ENCODE measurements at places on chromosomes 4 and X.

- no peaks in the 10 kb centered on the region for H3K36me3 ChIP-seq
- H3K27me3 ChIP-seq: peaks cover 3% of the 10 kb centered on the region
- peaks cover 6% of the 10 kb centered on the region for H3K4me1 ChIP-seq
- no peak overlapping the region for H3K4me3 ChIP-seq
- no peak overlapping the region for H3K27ac ChIP-seq
These were observed 520.5 kb upstream of the NR3C2 start for GRCh38 chr4:148962539-148963290.

DNA sequence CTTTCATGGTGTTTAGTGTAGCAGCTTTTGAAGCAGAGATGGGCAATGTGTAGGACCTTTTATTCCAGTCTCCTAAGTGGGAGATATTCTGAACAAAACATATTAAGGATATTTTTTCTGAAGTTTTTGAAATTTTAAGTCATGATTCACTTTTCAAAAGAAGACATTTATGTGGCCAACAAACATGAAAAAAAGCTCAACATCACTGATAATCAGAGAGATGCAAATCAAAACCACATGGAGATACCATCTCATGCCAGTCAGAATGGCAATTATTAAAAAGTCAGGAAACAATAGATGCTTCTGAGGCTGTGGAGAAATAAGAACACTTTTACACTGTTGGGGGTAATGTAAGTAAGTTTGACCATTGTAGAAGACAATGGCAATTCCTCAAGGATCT lies 76.0 kb downstream of the FAT4 start:
- peaks cover 65% of the 10 kb centered on the region for H3K4me1 ChIP-seq
- DNase-seq: no peak
- no peaks in the 10 kb centered on the region for H3K27me3 ChIP-seq

DNA sequence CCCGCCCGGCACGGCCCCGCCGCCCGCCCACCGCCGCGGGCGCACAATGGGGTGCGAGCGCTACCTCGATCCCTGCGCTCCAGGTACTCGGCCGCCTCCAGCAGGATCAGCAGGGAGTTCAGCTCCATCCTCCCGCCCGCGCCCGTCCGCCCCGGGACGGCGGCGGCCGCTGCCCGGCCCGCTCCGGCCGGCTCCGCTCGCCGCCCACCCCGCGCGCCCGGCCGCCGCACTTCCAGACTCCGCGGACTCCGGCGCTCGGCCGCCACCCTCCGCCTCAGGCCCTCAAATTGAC lies at the start of gene MXD4:
Gene MXD4, minus strand, starts transcription at position 257 of the 292 bp plus-strand sequence. Its CDS starts 129 bp downstream, at position 128.
- peaks cover 3% of the 10 kb centered on the region for H3K36me3 ChIP-seq
- peak within 1 kb of the TSS; percentile 75 for H3K4me3 ChIP-seq
- peak within 1 kb of the TSS; percentile 59 for H3K27ac ChIP-seq

GRCh38 chr4:104492183-104492771 lies 2.4 kb downstream of the CXXC4 start:
- no peak for DNase-seq
- H3K27ac ChIP-seq: no peak overlapping the region
- H3K36me3 ChIP-seq: no peaks in the 10 kb centered on the region
- peak overlapping the region; percentile 76 for H3K4me3 ChIP-seq
- H3K27me3 ChIP-seq: peaks cover 81% of the 10 kb centered on the region
- H3K4me1 ChIP-seq: peaks cover 27% of the 10 kb centered on the region

GRCh38 chrX:38799995-38800580 lies 1.2 kb upstream of the MID1IP1 start:
- no peak overlapping the region for H3K4me3 ChIP-seq
- H3K36me3 ChIP-seq: no peaks in the 10 kb centered on the region
- H3K4me1 ChIP-seq: peaks cover 33% of the 10 kb centered on the region
- no peak for DNase-seq
- no peak overlapping the region for H3K27ac ChIP-seq

DNA sequence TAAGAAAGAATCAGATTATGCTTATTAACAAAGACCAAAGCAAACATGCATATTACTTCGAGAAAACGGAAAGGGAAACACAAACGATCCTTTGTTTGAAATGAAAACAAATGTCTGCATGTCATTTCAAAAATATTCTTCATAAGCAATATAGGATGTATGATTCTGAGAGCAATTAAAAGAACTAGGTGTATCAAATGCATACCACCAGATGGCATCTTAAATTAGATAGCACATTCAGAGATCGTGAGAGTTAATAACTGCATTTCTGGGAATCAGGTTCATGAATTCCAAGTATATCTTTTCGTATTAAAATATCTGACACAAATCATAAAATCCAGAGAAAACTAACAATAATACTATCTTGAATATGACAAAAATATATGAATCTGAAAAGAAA lies 159.5 kb downstream of the PPP3CA start:
- no peak overlapping the region for H3K4me3 ChIP-seq
- no peak overlapping the region for H3K27ac ChIP-seq
- no peaks in the 10 kb centered on the region for H3K27me3 ChIP-seq

DNA sequence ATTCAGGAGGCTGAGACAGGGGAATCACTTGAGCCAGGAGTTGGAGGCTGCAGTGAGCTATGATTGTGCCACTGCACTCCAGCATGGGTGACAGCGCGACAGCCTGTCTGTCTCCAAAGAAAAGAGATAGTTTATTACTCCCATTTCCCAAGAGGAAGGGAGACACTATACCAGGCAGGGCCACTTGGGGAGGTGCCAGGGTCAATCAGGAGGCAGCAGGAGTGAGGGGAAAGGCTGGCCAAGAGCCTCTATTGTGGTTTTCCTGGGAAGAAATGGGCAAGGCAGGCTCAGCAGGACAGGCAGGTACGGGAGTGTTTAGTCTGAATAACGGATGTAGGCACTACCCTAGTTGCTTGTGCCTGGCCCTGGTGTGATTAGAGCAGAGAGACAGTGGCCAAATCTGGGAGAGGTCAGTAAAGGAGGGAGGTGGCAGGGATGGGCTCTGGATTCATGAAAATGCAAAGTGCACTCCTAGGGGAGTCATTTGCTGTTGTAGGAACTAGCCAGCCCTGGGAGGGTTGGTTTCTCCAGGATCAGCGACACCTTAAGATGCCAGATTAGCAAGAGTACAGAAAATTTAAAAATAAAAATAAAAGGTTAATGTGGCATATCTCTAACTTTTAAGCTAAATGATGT lies 20.2 kb upstream of the CDKN2AIP start:
- no peak overlapping the region for H3K4me3 ChIP-seq
- H3K27me3 ChIP-seq: no peaks in the 10 kb centered on the region
- no peaks in the 10 kb centered on the region for H3K36me3 ChIP-seq
- H3K27ac ChIP-seq: no peak overlapping the region
- no peak for DNase-seq

DNA sequence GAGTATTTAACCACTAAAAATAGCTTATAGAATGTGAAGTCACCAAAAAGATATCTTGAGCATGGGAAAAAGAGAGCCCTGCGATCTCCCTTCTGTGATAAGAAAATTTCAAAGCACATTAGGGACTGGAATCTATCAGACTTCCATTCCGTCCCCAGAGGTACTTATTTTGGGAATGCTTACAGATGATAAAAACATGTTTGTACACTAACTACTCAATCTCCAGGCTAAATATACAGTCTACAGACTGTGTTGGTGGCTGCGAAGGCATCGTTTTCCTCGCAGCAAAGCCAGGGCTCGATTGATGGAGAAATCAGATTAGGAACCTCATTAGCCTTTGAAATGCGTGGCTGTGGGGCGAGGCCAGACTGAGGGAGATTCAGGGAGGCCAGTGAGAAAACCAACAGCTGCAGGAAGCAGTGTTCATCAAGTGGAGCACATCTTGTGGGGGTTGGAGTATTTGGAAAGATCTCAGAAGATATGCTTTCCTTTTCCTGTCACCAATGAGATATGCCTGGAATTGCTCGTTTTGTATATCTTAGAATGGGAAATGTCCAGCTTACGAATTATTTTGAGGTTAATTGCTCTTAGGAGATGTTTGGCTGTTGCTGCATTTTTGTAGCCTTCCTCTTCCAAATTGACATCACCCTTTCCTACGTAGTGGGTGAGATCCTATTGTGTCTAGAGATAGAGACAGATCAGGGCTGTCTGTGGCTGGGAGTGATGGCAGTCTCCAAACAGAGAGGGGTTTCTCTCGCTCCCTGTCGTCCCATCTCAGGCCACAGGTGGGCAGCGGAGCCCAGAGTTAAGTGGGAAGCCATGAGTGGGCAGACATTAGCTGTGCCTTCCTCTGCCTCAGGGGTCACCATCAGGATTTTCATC lies 224.9 kb upstream of the FAT1 start:
- no peak overlapping the region for H3K27ac ChIP-seq
- H3K4me3 ChIP-seq: no peak overlapping the region
- DNase-seq: no peak
- peaks cover 10% of the 10 kb centered on the region for H3K4me1 ChIP-seq
- no peaks in the 10 kb centered on the region for H3K27me3 ChIP-seq

GRCh38 chr4:157291071-157291470 lies 70.5 kb downstream of the GRIA2 start:
- no peak for DNase-seq
- H3K36me3 ChIP-seq: no peaks in the 10 kb centered on the region
- H3K27me3 ChIP-seq: peaks cover 3% of the 10 kb centered on the region
- no peak overlapping the region for H3K27ac ChIP-seq
- no peak overlapping the region for H3K4me3 ChIP-seq
- H3K4me1 ChIP-seq: peaks cover 2% of the 10 kb centered on the region

- no peak overlapping the region for H3K27ac ChIP-seq
- H3K4me1 ChIP-seq: peaks cover 7% of the 10 kb centered on the region
- no peaks in the 10 kb centered on the region for H3K27me3 ChIP-seq
- DNase-seq: no peak
- no peaks in the 10 kb centered on the region for H3K36me3 ChIP-seq
These were observed 3.5 kb upstream of the SYP start for GRCh38 chrX:49203536-49203935.

DNA sequence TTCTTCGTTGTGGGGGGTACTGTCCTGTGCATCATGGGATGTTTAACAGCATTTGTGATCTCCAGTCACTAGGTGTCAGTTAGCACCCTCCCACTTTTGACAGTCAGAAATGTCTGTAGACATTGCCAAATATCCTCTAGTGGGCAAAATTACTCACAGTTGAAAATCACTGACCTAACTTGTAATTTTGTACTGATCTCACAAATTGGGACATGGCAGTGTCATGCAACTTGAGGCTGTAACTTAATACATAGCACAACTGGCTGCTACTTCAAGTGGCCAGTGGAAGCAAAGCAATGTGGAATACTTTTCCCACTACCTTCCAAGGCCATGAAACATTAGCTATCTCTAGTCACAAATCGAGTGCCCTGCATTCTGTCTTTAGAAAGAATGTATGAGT lies 23.2 kb upstream of the TSPAN7 start:
- no peaks in the 10 kb centered on the region for H3K36me3 ChIP-seq
- no peaks in the 10 kb centered on the region for H3K4me1 ChIP-seq
- H3K4me3 ChIP-seq: no peak overlapping the region
- no peaks in the 10 kb centered on the region for H3K27me3 ChIP-seq
- H3K27ac ChIP-seq: no peak overlapping the region
- no peak for DNase-seq

GRCh38 chr4:87974856-87975462 lies 555 bp upstream of the SPP1 start:
- H3K36me3 ChIP-seq: no peaks in the 10 kb centered on the region
- H3K4me1 ChIP-seq: peaks cover 13% of the 10 kb centered on the region
- no peak overlapping the region for H3K27ac ChIP-seq
- H3K4me3 ChIP-seq: no peak overlapping the region
- H3K27me3 ChIP-seq: peaks cover 13% of the 10 kb centered on the region

DNA sequence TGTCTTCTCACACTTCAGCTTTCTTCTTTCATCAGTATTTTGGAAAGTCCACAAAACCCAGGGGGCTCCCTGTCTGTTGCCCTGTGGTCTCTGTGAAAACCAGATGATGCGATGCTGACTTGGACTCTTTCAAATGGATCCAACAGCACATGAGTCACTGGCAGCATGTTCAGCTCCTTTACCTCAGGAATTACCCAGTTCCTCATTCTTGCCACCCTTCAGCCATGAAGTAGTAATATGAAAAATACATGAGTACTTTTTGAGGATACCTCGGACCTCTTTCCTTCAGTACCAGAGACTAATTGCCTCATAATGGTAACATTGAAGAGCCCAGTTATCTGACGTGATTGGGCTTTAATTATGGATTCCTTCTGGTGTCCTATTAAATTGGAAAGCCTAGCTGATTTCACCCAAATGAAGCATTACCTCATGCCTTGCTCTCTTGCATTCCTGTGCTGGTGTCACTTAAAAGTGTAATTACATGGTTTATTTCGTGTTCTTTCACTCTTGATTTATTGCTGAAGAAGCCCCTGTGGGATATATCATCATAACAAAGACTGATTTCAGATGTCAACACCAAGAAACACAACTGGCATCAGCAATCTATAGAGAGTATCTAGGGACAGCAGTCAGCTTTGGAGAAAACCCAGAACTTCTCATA lies 63.4 kb downstream of the NFKB1 start:
- H3K27ac ChIP-seq: no peak overlapping the region
- no peaks in the 10 kb centered on the region for H3K27me3 ChIP-seq
- no peak for DNase-seq
- peaks cover 27% of the 10 kb centered on the region for H3K4me1 ChIP-seq
- H3K36me3 ChIP-seq: peaks cover 15% of the 10 kb centered on the region

DNA sequence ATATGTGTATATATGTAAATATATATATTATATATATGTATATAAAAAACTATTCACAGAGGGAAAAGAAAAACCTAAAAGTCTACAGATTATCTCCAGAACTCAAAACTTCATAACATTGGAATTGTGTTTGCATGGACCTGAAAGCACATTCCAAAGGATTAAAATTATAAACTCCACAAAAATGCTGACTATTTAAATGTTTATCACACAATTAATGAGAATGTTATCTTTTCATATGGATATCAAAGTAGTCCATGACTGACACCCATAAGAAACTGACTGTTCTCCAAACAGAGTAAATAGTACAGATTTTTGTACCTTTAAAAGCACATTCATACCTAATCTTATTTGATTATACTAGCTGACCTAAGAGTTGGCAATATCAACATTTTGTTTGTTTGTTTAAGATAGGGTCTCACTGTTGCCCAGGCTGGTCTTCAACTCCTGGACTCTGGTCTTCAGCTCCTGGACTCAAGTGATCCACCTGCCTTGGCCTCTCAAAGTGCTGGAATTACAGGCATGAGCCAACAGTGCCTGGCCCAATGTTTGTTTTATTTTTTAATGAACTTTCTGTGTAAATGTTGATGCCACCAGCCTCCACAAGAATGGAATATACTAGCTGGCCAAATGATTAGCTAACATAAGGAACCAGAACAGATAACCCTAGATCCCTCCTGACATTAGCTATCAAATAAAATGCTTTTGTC lies 50.0 kb downstream of the SLC39A8 start:
- no peak overlapping the region for H3K4me3 ChIP-seq
- DNase-seq: no peak
- no peak overlapping the region for H3K27ac ChIP-seq
- no peaks in the 10 kb centered on the region for H3K36me3 ChIP-seq
- peaks cover 13% of the 10 kb centered on the region for H3K27me3 ChIP-seq

DNA sequence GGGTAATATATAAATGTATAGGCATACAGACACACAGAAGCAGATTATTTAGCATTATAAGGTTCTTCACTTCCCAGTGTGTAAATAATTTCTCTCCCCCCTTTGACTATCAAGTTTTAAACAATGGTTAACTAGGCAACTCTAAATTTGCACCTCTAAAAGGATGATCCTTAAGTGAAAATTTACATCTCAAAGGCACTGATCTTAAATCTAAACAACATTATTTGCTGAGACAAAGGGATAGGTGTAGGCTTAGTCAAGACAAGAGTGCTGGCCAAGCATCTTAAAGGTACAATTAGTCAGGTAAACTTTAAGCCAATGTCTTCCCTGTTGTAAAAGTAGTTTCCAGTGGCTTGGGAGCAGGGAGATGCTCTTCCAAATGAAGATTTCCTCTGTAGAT lies 33.0 kb downstream of the NLRP2B start:
- no peak for DNase-seq
- H3K27ac ChIP-seq: no peak overlapping the region
- no peaks in the 10 kb centered on the region for H3K27me3 ChIP-seq
- H3K4me3 ChIP-seq: no peak overlapping the region
- H3K36me3 ChIP-seq: no peaks in the 10 kb centered on the region

Data from osteocyte (in vitro differentiated cells).